ENCODE measurements at places on chromosomes 7 and 10.

- H3K4me3 ChIP-seq: no peak overlapping the region
- no peaks in the 10 kb centered on the region for H3K36me3 ChIP-seq
- no peaks in the 10 kb centered on the region for H3K4me1 ChIP-seq
- H3K27ac ChIP-seq: no peak overlapping the region
- DNase-seq: no peak
- H3K27me3 ChIP-seq: no peaks in the 10 kb centered on the region
These were observed 30.9 kb upstream of the VCL start for GRCh38 chr10:73967022-73967429.

- no peak for DNase-seq
- no peaks in the 10 kb centered on the region for H3K36me3 ChIP-seq
- no peaks in the 10 kb centered on the region for H3K27me3 ChIP-seq
- no peaks in the 10 kb centered on the region for H3K4me1 ChIP-seq
- H3K27ac ChIP-seq: no peak overlapping the region
These were observed 149.4 kb downstream of the CHCHD3 start for GRCh38 chr7:132932296-132933071.

GRCh38 chr7:31310321-31310935 lies 30.1 kb downstream of the NEUROD6 start:
- H3K36me3 ChIP-seq: no peaks in the 10 kb centered on the region
- H3K27me3 ChIP-seq: no peaks in the 10 kb centered on the region
- H3K27ac ChIP-seq: no peak overlapping the region
- no peaks in the 10 kb centered on the region for H3K4me1 ChIP-seq
- DNase-seq: no peak
- H3K4me3 ChIP-seq: no peak overlapping the region

DNA sequence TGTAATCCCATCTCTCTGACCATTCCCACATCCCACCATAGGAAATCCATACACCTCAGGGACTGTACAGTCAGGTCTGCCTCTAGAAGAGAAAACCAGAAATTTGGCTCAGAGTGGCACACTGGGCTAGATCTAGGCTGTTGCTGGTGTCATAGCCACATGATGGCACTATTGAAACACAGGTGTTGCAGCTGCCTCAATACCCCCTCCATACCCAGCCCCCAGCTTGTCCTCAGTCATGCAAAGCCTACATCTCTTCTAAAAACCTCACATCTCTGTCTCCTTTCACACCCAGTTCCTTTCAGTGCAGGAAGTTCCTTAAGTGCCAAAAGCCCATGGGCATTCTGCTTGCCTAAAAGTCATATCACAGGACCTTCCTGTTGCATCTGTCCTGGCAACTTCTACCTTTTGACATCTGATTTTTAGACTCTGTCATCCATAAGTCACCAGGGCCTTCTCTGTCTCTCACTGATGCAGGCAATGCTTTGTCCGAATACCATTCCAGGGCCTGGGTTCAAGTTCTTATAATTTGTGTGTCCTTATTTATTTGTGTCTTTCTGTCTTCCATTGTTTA lies 27.0 kb upstream of the HIBADH start:
- no peaks in the 10 kb centered on the region for H3K27me3 ChIP-seq
- no peaks in the 10 kb centered on the region for H3K36me3 ChIP-seq
- H3K4me3 ChIP-seq: no peak overlapping the region
- no peaks in the 10 kb centered on the region for H3K4me1 ChIP-seq
- no peak for DNase-seq
- no peak overlapping the region for H3K27ac ChIP-seq

GRCh38 chr10:104232613-104233102 lies 494 bp upstream of the CFAP43 start:
- H3K4me3 ChIP-seq: peak overlapping the region; percentile 58
- H3K4me1 ChIP-seq: peaks cover 7% of the 10 kb centered on the region
- DNase-seq: no peak
- H3K27ac ChIP-seq: no peak overlapping the region
- H3K36me3 ChIP-seq: no peaks in the 10 kb centered on the region
- H3K27me3 ChIP-seq: peaks cover 5% of the 10 kb centered on the region

DNA sequence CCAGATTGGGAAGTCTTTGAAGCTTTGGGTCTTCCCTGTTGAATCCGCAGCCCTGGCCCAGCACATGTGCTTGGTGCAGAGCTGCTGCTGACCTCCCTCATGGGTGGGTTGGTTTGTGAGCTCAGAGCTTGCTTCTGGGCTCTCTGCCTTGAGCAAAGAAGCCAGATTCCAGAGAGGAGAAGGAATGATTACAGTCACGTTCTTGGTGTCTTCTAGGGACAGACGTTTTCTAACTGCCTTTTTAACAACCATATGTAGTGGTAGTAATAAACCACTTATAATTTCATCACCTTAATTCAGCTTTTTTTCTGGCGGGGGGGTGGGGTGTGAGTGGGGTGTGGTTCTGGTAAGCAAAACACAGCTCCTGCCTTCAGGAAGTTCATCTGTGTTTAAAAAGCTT lies 39.5 kb downstream of the LRMDA start:
- no peaks in the 10 kb centered on the region for H3K4me1 ChIP-seq
- H3K4me3 ChIP-seq: no peak overlapping the region
- no peak for DNase-seq

DNA sequence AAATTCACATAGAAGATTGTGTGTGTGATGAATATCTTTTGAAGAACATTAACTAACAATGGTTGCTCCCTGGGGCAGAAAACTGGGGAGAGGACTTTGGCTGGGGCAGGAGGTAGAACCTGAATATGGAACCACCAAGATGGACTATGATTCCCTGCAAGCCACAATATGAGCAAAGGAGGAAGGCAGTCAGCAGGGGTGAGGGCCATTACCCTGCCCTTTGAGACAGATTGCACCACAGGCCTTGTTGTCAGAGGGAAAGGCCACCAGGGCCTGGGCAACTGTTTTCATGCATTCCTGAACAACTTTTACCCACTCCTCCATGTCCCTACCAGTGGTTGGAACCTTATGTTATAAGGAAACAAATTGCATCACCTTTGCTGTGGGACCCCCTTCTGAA lies 670.1 kb upstream of the POM121L12 start:
- no peaks in the 10 kb centered on the region for H3K27me3 ChIP-seq
- no peaks in the 10 kb centered on the region for H3K36me3 ChIP-seq
- no peaks in the 10 kb centered on the region for H3K4me1 ChIP-seq
- H3K4me3 ChIP-seq: no peak overlapping the region
- no peak for DNase-seq

DNA sequence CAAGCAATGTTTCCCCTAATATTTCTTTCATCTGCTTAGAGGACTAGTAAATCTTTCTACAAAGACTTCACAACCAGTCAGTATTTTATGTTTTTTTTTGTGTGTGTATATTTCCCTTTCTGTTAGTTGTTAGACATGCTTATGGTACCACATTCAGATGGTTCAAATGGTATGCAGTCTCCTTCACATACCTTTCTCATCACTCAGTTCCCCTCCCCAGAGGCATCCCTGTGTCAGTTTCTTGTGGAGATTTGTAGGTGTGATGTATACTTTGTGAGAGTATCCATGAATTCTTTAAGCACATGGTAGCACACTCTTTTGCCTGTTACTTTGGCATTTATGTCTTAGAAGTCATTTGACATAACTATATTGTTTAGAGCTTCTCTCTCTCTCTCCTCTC lies 4.4 kb downstream of the ZNF485 start:
- no peak for DNase-seq
- H3K27me3 ChIP-seq: no peaks in the 10 kb centered on the region

DNA sequence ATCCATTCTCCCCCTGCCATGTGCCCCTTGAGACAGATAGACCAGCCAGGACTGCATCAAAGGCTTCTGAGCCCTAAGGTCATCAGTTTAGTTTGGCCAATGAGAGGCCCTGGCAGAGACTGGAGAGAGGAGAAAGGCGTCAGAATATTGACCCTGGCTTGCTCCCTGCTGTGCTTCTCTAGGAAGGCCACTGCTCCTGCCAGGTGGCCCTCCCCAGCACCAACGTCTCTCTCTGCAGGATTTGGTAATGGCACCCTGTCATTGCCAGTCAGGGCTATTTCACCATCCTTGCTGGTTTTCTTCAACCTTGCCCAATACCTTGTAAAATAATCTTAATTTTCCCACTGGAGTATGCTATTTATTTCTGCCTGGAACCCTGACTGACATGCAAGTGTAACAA lies 38.8 kb upstream of the ZRANB1 start:
- H3K27me3 ChIP-seq: no peaks in the 10 kb centered on the region
- no peaks in the 10 kb centered on the region for H3K36me3 ChIP-seq
- H3K27ac ChIP-seq: no peak overlapping the region
- DNase-seq: no peak

DNA sequence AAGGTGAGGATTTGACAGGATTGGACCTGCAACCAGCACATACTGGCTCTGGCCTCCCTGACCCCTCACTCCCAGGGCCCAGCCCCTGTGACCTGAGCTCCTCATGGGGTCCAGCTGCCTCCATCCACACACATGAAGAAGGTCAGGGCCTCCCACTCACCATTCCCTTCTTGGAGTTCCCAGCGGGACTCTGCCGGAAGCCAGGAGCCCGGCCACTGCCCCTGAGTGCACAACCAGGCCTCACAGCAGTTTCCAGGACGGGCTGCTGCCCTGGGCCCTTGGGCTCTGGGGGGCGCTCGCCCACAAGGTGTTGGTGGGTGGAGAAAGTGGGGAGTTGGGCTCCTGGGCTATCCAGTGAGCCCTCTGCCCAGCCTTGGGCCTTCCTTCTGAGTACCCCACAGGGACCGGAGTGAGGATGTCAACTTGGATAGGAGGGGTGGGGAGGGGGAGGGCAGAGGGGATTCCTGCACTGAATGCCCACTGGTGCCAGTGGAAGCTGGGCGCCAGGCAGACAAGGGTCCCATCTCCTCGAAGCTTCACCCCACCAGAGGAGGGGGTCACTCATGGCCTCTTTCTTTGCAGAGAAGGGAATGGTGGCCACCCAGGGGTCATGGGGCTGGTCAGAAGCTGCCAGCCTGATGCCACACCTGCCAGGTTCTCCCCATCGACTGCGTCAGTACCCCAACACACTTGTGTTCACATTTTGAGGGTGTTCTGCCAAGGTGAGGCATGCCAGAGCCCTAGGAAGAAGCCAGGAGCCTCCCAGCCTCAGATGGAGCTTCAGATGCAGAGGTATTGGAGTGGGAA lies 115.3 kb downstream of the PTPN20 start:
- no peak overlapping the region for H3K27ac ChIP-seq
- no peaks in the 10 kb centered on the region for H3K36me3 ChIP-seq
- H3K27me3 ChIP-seq: no peaks in the 10 kb centered on the region
- DNase-seq: no peak
- no peak overlapping the region for H3K4me3 ChIP-seq

DNA sequence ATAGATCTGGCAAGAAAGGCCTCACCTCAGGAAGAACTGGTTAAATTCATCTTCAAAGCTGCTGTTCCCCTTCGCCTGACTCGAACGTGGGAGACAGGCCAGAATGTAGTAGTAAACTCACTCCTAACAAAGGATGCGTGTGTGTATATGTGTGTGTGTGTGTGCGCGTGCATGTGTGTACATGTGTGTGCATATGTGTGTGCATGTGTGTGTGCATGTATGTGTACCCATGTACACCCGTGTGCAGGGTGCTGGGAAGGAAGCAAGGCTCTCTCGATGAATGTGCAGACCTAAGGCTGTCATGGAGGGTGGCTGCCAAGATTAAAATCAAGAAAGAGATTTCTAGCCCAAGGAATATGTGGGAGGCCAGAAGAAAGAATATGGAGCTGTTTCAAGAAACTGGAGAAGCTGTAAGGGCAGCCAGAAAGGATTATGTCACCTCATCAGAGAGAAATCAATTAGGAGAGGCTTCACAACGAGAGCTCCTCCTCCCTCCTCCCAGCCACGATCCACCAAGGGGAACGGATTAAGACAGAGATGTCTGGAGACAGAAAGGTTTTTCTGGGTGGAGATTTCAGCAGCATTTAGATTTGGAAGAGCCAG lies 34.0 kb upstream of the LBX1 start:
- H3K27me3 ChIP-seq: peaks cover 4% of the 10 kb centered on the region
- H3K27ac ChIP-seq: no peak overlapping the region
- no peaks in the 10 kb centered on the region for H3K4me1 ChIP-seq
- DNase-seq: no peak
- no peak overlapping the region for H3K4me3 ChIP-seq
- H3K36me3 ChIP-seq: no peaks in the 10 kb centered on the region

- no peak for DNase-seq
- H3K27me3 ChIP-seq: no peaks in the 10 kb centered on the region
- no peak overlapping the region for H3K4me3 ChIP-seq
- no peaks in the 10 kb centered on the region for H3K36me3 ChIP-seq
- no peak overlapping the region for H3K27ac ChIP-seq
These were observed 49.8 kb downstream of the CNOT4 start for GRCh38 chr7:135459951-135460567.

GRCh38 chr7:72152161-72153131 lies 259.7 kb downstream of the CALN1 start:
- no peaks in the 10 kb centered on the region for H3K27me3 ChIP-seq
- no peaks in the 10 kb centered on the region for H3K4me1 ChIP-seq
- H3K27ac ChIP-seq: no peak overlapping the region
- no peak overlapping the region for H3K4me3 ChIP-seq
- no peak for DNase-seq

DNA sequence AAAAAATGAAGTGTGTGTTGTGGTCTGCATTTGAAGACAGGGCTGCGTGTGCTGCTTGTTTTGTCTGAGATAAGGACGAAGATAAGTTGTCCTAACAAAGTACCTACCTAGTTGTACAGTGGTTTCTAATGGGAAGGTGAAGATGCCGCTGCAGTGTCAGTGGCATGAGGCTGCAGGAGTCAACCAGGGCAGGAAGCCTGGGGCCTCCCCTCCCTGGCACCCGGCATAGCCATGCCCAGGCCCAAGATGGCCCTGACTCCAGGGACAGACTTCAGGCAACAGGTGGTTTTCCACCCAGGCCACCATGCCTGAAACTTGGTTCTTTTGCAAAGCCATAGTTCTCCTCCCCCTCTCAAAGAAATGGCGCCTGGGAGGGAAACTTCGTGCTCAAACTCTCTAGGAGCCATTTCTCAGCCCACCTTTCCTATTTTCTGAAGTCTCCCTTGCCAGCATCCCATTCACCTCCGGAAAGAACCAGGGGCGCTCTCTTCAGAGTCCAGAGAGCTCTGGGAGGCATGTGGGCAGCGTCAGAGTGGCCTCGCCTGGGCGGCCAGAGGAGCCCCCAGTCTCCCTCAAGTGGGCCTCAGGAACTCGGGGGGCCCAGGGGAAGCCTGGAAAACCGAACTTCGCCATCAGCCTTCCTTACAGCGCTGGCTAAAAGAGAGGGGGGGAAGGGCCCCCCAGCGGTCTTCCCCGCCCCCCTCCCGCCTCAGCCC lies 2.1 kb upstream of the KAT6B start:
- no peaks in the 10 kb centered on the region for H3K27me3 ChIP-seq
- peaks cover 36% of the 10 kb centered on the region for H3K4me1 ChIP-seq
- H3K36me3 ChIP-seq: no peaks in the 10 kb centered on the region

DNA sequence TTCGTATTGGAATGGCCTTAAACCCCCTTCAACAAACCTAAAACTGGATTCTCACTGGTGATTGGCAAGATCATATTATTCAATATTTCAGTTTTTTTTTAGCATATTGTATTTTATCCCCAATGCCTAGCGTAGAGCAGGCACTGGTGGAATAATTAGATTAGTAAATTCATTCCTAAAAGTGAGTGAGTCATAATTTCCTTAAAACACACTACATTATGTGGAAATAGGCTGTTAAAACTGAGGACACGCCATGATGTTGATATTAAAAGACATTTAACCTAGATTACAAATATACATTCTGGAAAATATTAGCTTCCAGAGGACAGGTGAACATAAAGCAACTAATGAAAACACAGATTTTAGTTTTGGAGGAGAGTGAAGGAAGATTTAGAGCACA lies 463.9 kb downstream of the PARD3 start:
- H3K27ac ChIP-seq: no peak overlapping the region
- no peaks in the 10 kb centered on the region for H3K27me3 ChIP-seq
- H3K4me3 ChIP-seq: no peak overlapping the region
- no peak for DNase-seq
- H3K4me1 ChIP-seq: no peaks in the 10 kb centered on the region
